HuH-7.5 (cell line): ENCODE measurements at places on chromosomes 4 and X.

GRCh38 chr4:42906891-42907759 lies 14.6 kb downstream of the GRXCR1 start:
- no peak for DNase-seq

GRCh38 chrX:120456973-120457372 lies 12.1 kb downstream of the LAMP2 start:
- DNase-seq, result no peak

DNA sequence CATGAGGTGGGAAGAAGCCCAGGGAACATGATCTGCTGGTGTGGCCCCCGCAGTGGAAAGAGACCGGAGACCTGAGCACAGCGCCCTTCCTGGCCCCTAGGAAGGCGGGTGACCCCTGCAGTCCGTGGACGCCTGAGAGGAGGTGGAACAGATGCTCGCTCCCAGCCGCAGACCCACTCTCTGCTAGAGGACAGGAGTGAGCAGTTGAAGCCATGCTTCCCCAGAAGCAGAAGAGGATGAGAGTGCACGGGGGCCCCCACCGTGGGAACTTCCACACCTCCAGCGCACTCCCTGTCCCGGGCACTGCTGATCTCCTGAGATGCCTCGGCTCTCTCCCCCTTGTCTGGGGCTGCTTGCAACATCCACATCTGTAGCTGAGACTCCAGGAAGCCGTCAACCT lies 62.2 kb downstream of the GPR143 start:
- DNase-seq, result no peak

DNA sequence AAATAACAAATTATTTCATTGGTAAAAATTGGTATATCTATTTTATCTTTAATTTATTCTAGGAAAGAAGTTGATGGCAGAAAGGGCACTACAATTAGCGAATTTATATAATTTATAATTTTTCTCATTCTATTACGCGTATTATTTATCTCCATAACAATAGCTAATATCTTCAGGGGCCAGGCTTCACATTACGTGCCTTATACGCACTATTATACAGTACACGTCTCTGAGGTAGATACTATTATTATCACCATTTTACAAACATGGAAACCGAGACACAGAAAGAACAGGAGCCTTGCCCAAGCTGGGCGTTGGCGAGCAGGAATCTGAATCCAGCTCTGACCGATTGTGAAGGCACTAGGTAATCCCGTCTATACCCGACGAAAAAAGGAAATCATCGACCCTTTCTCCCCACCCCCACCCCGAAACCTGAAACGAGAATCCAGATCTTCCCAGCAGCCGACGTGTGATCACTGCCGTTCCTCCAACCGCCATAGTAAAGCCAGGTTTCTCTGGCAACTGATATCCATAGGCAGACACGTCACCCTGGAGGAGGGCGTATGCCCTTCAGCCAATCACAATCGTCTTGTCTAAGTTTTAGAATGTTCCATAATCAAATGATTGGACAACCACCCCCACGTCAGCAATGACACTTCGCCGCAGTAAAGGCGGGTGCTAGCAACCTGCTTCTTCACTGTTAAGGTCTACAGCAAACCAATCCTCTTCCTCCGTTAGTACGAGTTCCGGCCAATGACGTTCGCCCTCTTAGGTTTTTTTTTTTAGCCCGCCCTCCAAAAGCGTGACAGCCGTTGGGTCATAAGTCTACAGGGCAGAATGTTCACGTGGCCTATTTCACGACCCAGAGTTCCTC lies at the start of gene MORF4L2:
Gene MORF4L2 (minus strand): TSS at position 501 of the 874 bp plus-strand sequence. CDS start 9,672 bp downstream, outside the sequence.
- peak; percentile 43 for DNase-seq

GRCh38 chr4:172352356-172352755 lies 539.2 kb downstream of the GALNTL6 start:
- no peak for DNase-seq

GRCh38 chrX:78957049-78957767 lies 12.0 kb downstream of the P2RY10 start:
- no peak for DNase-seq

GRCh38 chr4:176286728-176287127 lies 17.7 kb upstream of the ASB5 start:
- no peak for DNase-seq
